ENCODE measurements at places on chromosomes 1 and 21.

GRCh38 chr1:116567790-116568661 lies 2.8 kb downstream of the CD58 start:
- DNase-seq = no peak

DNA sequence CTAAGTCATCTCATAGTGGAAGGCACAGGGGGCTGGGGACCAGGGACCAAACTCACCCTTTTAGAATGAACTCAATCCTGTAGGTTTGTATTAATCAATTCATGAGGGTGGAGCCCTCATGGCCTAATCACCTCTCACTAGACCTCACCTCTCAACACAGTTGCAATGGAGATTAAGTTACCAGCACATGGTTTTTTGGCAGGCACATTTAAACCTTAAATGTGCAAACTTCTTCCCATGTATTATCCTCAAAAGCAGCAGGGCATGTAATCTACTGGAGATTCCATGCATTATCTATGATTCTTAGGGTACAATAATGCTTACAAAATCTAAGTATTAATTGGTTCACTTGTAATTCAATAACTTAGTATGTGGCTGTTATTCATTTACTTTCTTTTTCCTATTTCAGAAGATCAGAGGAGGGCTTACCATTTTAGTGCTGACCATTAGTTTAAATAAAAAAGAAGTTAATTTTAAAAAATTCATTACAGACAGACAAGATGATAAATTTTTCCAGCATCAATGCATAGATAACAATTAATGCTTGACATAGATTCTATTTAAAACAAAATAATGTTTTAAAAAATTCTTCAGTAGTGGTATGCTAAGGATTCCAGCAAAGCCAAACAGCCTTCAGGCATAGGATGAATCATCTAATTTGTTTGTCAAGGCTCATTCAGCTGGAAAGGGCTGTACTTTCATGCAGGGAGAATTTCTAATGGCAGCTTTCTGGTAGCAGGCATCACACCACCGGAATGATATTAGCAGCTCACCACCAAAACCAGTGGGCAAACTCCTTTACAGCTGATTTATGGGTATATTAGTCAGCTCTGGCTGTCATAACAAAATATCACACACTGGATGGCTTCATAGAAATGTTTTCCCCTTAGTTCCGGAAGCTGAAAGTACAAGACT lies 124.6 kb upstream of the ZNF648 start:
- DNase-seq = no peak

- DNase-seq = no peak
These were observed 34.8 kb upstream of the PSMG1 start for GRCh38 chr21:39218082-39218409.

GRCh38 chr1:221289103-221289502 lies 409.9 kb downstream of the HLX start:
- no peak for DNase-seq

DNA sequence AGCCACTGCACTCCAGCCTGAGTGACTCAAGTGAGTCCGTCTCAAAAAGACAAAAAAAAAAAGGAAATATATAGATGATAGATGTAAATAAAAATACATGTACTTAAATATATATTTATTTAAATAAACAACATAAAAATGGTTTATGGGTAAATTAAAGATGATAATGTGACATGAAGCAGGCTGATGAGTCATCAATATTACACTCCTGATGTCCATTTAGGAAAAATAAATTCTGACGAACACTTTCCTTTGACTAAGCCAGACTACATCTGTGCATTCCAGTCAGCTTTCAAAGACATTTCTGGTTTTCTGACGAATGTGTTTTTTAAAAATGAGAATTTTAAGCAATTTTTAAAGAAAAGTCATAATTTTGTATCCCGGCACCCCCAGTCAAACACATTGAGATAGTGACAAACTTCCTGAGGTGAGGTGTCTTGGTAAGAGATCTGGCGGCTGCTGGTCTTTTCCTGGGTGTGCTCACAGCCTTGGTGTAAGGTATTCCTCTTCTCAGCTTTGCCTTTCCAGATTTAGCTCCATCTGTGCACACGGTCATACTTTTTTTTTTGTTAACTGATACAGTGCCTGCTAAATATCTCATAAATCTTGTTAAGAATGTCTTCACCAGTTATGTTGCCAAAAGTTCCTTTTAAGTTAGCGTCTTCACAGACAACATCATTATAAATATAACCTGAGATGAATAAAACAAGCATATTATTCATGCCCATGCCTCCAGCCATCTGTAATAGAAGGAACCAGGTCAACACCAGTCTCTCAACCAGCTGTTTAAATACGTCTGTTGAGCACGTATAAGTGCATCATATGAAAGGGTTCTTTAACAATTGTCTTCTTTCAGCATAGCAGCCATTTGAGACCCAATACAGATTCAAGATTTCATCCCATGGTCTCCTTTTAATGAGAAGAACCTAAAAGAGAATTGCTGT lies 214.5 kb upstream of the PLD5 start:
- no peak for DNase-seq

DNA sequence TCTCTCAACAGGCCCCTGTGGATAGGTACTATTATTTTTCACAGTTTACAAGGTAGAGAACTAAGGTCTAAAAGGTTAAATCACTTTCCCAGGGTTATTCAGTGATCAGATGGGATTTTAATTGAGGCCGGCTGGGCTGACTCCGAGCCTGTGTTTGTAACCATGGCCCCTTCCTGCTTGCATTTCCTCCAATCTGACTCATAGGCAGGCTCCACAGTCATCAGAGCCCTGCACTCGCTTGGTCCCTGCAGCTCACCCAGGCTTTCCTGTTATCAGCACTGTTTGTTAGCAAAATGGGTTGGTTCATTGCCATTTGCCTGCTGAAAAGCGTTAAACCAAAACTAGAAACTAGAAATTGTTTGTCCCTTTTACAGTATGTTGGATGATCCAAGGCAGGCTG lies 41.4 kb upstream of the LMX1A start:
- no peak for DNase-seq

GRCh38 chr21:45582128-45582527 lies 39.9 kb upstream of the SLC19A1 start:
- DNase-seq = no peak

DNA sequence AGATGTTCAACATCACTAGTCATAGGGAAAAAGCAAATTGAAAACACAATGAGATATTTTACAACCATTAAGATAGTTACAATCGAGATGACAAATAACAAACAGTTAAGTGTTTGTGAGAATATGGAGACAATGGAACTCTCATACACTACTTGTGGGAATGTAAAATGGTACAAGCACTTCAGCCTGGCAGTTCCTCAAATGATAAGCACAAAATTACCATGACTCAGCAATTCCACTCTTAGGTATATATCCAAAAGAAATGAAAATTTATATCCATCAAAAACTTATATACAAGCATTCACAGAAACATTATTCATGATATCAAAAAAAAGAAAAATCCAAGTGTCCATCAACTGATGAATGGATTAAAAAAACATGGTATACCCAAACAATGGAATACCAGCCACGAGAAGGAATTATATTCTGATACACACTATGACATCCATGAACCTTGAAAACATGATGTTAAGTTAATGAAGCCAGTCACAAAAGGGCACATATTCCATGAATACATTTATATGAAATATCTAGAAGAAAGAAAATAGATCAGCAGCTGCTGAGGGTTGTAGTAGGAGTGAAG lies 76.4 kb downstream of the EVI5 start:
- no peak for DNase-seq

DNA sequence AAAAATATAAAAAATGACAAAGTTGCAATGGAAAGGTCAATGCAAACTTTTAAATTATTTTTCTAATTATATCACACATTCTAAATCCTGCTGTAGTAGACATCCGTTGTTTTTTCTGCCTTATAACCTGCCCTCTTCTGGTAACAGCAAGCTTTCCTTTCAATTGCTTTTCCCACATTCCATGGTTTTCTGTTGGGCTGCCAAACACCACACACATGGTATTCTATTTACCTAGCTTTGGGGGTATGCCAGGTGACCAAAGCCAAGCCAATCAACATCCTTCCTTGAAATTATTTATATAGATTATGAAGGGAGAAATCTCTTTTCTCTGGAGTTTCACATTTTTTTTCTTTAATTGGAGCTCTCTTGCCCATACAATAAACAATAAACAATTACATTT lies 3.4 kb upstream of the LAMC1 start:
- no peak for DNase-seq

DNA sequence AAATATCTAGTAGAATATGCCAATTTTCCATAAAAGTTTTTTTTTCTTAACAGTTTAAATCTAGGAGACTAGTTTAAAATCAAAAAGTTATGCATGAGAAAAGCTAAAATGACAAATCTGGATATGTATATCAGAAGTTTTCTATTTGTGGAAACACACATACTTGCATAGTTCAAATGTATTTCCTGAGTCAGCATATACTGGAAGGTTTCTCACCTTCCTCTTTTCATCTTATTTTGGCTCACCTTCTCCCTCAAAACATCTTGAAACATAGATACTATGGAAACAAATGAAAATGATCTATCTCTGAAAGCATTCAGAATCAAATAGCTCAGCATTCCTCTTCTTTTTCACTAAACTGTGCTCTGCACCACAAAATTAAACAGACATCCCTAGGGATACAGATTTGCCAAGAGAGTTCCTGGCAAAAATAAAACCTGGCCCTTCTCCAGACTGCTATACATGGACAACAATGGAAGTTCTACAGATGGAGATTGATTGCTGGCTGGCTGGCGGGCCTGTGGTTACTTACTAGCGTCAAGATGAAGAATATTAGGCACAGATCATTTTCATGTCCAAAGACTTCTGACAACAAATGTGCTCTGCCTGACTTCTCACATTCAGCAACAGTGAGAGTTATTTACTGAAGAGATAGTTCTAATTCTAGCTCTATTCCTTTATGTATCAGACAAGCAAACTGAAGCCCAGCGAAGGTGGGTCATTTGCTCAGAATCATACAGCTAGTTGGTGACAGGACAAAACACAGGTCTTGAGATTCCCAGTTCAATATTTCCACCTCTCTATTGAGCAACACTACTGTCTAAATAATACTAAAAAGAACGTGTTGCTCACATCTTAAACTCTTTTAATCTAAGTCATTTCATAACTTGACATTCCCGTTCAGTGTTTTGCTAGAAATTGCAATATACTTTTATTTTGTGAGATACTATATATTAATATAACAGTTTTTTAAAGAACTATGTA lies 26.6 kb downstream of the DIPK1A start:
- peak; percentile 46 for DNase-seq

GRCh38 chr1:96515430-96515829 lies 206.2 kb upstream of the PTBP2 start:
- no peak for DNase-seq

DNA sequence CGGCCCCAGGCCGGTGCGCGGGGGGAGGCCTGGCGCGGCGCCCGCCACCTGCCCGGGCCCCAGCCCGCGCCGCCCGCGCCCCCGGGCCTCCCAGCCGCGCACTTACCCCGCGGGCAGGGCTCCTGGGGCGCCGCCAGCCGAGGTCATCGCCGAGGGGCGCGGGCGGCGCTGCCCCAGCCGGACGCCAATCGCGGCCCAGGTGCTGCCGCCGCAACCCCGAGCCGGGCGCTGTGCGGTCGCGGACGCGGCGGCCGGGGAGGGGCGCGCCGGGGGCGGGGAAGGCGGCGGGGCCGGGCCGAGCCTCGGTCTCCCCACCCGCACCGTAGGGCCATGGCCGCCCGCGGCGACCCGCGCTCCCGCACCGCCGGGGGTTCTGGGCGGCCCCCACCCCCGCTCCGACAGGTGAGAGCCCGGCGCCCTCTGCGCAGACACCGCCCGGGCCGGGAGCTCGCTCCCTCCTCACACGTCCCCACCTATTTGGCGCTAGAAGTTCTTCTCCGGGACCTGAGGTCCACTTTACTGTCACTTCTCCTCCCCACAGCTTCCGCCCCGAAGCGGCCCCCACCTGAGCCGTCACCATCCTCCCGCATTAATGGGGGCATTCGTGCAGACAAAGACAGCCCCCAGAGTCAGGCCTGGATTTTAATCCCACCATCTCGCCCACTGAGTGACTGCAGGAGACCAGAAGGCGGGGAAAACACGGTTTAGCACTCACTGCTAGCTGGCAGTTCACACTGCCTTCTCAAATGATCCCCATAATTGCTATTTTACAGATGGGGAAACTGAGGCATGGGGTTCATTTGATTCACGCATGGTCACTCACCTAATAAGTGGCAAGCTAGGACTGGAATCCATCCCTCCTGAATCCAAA lies at the start of gene TTC39A:
Gene TTC39A (minus strand): TSS at position 232 of the 871 bp plus-strand sequence. CDS start 85 bp downstream, at position 147.
- no peak for DNase-seq

DNA sequence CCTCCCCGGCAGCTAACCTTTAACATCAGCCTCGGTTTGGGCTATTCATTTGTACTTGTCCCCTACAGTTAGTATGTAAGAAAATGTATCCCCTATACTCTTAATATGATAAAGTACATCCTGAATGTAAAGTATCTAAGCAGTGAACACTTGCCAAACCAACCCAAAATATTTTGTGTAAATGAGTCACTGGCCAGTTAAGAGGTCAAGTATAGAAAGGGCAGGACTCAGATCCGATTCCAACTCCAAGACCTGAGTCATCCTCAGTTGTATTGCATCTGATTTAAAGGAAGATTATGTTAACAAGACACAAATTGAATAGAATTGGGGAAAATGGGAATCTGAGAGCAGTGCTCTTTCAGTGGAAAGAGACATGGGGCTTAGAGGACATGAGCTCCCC lies 84.4 kb downstream of the CD58 start:
- no peak for DNase-seq

GRCh38 chr1:211579440-211580302 lies 710 bp upstream of the SLC30A1 start:
- no peak for DNase-seq

DNA sequence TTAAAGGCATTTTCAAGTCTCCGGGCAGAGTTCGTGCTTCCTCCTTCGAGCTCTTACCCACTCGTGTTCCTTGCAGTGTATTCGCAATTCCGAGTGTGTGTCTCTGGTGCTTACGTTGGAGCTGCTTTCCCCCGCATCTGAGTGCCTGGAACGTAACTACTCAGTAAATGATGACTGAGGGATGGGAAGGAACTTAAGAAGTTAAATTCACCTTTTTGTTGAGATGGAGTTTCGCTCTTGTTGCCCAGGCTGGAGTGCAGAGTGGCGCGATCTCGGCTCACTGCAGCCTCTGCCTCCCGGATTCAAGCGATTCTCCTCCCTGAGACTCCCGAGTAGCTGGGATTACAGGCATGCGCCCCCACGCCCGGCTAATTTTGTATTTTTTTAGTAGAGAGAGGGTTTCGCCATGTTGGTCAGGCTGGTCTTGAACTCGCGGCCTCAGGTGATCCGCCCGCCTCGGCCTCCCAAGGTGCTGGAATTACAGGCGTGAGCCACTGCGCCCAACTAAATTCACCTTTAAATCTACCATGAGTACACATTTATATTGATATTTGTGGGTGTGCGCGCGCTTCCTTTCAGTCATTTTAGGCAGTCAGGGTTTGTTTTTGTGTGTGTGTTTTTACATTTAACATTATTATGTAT lies 837 bp downstream of the NDUFS5 start:
- DNase-seq = no peak

- DNase-seq = no peak
These were observed 53.3 kb downstream of the NENF start for GRCh38 chr1:212485913-212486618.

Data from cerebellar nuclear complex (tissue), 1 donor.